ENCODE measurements at places on chromosomes 6 and 20. TPM values are rescaled to one million over a fixed set of nuclear protein-coding genes. Genes with fewer than 3 reads are reported as not detected.

LY6G6F gene
- not detected for total RNA-seq

CDSN gene
- total RNA-seq, result not detected

MTFR2 gene
- total RNA-seq, result 11.8 TPM

RPS6KA2 gene
- total RNA-seq, result 10.4 TPM

DEFB124 gene
- total RNA-seq, result not detected

TMEM244 gene
- not detected for total RNA-seq

HMGCLL1 gene
- 0.24 TPM for total RNA-seq

MRAP2 gene
- 8.3 TPM for total RNA-seq

CST1 gene
- total RNA-seq, result 1.9 TPM

DEFB128 gene
- not detected for total RNA-seq

MLN gene
- not detected for total RNA-seq

FAM184A gene
- 10.4 TPM for total RNA-seq

FAM83C gene
- total RNA-seq, result not detected

TGM2 gene
- 1.1 TPM for total RNA-seq
